Activated T-cell treated with anti-CD3 and anti-CD28 coated beads, Interleukin-2, amount 50 U/mL, for 72 hours (primary cell): ENCODE measurements at places on chromosomes 7 and 10. TPM values are rescaled to one million over a fixed set of nuclear protein-coding genes. Genes with fewer than 3 reads are reported as not detected.

UPK3BL1 gene
- 13.3 TPM for total RNA-seq

PNLIPRP3 gene
- total RNA-seq, result not detected

NEUROD6 gene
- not detected for total RNA-seq

OR2A12 gene
- not detected for total RNA-seq
